ENCODE measurements at places on chromosomes 13 and 19.

- DNase-seq, result no peak
Measured at GRCh38 chr19:28445826-28446225, 767.1 kb downstream of the UQCRFS1 start.

DNA sequence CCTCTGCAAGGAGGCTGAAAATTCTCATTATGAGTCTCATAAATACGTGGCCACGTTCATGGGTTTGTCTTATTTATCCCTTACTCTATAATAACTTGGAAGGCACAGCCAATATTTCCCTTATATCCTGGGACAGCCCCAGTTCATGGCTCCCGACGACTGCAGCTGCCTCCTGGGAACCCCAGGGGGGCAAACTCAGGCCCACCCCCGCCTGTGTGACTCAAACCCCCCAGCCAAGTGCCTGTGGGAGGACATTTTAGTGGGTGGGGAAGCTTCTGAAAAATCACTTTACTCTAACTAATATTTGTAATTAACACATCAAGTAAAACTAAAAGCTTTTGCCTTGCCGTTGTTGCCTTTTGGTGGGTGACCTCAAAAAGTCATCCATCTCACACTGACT lies 14.3 kb downstream of the RASA3 start:
- no peak for DNase-seq

DNA sequence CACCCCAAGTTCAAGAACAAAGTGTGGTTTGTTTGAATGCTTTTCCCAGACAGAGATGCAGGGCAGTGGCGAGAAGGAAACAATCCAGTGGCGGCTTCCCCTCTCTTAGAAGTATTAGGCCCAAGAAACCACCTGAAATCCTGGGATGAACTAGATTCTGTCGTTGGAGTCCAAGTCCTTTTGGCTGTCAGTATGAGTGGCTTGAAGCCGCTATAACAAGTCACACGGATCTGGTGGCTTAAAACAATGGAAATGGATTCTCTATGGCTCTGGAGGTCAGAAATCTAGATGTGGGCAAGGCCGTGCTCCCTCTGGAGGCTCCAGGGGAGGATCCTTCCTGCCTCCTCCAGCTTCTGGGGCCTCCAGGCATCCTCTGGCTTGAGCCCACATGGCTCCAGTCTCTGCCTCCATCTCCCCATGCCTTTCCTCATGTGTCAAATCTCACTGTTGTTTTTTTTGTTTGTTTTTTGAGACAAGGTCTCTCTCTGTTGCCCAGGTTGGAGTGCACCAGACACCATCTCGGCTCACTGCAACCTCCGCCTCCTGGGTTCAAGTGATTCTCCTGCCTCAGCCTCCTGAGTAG lies 97.7 kb downstream of the GNG7 start:
- DNase-seq, result no peak

- DNase-seq, result no peak
Measured at GRCh38 chr13:27379694-27380641, 44.5 kb upstream of the GTF3A start.

- no peak for DNase-seq
Measured at GRCh38 chr13:24039621-24040475, 120.7 kb upstream of the SPATA13 start.

GRCh38 chr19:18269070-18269723 lies 5.1 kb downstream of the IQCN start:
- no peak for DNase-seq

DNA sequence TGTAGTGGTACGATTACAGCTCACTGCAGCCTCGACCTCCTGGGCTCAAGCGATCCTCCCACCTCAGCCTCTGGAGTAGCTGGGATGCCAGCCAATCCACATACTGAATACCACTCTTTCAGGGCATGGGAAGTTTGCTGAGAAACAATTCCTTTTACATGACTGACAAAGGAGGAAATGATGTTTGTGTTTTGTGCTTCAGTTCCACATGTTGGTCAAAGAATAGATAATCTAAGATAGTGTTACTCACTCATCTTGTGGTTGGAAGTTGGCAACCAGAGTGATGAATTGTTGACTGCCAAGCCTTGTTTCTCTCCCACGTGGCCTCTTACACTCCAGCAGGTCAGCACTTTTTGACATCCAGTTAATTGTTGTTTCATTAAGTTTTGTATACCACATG lies 7.6 kb downstream of the MBD3L2B start:
- no peak for DNase-seq
